Activated CD8-positive, alpha-beta memory T cell treated with anti-CD3 and anti-CD28 coated beads, Interleukin-2, amount 10 ng/mL, durations not matched to agents 7 days and 5 days (primary cell): ENCODE measurements at places on chromosomes 11 and 22. TPM values are rescaled to one million over a fixed set of nuclear protein-coding genes. Genes with fewer than 3 reads are reported as not detected.

The FOLR1 gene
- total RNA-seq, result not detected

The FXYD2 gene
- total RNA-seq, result 13.1 TPM

- no peak for DNase-seq
Observed at GRCh38 chr11:42482822-42483221, 829.0 kb upstream of the API5 start.

DNA sequence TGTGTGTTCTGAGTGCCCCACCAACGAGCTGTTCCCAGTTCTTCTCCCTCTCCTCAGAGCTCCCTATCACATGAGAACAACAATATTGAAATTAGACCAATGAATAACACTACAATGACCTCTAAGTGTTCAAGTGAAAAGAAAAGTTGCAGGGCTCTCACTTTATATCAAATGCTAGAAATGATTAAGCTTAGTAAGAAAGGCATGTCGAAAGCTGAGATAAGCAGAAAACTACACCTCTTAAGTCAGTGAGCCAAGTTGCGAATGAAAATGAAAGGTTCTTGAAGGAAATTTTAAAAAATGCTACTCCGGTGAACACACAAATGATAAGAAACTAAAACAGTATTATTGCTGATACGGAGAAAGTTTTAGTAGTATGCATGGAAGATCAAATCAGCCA is 199.8 kb downstream of the GUCY1A2 start:
- no peak for DNase-seq

The GRIK4 gene
- total RNA-seq, result 0.21 TPM

DNA sequence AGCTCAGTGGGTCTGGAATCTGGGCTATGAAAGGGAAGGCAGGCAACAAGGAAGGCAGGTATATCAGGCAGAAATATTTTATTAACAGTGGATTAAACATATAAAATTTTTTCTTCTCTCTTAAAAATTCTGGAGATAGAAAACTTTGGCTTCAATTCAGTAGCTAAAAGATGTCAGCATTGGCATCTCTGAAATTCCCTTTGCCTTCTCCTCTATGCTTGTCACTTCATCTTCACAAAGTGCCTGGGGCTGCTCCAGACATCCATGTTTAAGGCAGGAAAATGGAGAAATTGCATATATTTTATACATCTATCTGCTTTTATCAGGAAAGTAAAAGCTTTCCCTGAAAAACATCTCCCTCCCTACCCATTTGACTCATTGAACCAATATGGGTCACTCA is 894.1 kb upstream of the API5 start:
- no peak for DNase-seq

DNA sequence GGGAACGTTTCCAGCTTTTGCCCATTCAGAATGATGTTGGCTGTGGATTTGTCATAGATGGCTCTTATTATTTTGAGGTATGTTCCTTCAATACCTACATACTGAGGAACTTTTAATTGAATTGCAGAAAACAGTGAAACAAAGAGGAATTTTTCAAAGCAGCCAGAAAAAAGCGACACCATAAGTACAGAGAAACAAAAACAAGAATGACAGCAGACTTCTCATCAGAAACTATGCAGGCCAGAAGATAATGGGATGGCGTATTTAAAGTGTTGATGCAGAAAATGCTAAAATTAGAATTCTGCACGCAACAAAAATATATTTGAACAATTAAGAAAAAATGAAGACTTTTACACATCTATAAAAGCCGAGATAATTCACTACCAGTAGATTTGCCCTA is 95.4 kb upstream of the TIMP3 start:
- DNase-seq, result no peak

DNA sequence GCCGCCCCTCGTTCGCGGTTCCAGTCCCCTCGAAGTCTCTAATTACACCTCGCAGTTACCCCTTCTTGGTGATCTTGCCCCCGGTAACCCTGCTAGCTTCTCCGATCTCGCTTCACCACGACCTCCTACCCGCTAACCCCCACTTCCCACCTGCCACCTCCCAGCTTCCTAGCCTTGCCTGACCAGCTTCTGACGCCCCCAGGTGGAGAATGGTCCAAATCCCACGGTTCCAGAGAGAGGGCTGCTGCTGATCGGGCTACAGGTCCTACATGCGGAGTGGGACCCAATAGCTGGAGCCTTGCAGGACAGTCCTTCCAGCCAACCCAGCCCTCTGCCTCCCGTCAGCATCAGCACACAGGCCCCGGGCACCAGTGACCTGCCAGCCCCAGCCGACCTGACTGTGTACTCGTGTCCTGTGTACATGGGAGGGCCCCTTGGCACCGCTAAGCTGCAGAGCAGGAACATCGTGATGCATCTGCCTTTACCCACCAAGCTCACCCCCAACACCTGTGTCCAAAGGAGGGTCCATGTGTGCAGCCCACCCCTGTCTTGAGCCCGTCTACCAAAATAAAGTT is 31.9 kb downstream of the RRP8 start:
- DNase-seq, result no peak

GRCh38 chr11:46417711-46418110 is 26.1 kb upstream of the CHRM4 start:
- no peak for DNase-seq

DNA sequence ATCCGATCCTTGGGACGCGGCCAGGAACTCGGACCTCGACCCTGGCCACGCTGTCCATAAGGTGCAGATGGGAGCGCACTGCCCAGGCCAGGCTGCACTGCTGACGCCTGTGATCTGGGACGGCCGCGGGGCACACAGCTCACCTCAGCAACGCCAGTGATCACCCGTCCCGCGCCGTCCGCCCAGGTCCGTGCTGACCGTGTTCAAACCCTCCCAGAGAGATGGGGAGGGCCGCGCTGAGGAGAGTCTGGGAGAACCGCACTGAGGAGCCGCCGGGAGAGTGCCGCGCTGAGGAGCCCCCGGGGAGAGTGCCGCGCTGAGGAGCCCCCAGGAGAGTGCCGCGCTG is 636 bp downstream of the KCNQ1OT1 start:
- no peak for DNase-seq

GRCh38 chr22:28129319-28129962 is 210.4 kb upstream of the PITPNB start:
- no peak for DNase-seq
